ENCODE measurements at places on chromosomes 3 and 15.

GRCh38 chr3:170542704-170543103 is 43.2 kb downstream of the SLC7A14 start:
- no peak for DNase-seq

DNA sequence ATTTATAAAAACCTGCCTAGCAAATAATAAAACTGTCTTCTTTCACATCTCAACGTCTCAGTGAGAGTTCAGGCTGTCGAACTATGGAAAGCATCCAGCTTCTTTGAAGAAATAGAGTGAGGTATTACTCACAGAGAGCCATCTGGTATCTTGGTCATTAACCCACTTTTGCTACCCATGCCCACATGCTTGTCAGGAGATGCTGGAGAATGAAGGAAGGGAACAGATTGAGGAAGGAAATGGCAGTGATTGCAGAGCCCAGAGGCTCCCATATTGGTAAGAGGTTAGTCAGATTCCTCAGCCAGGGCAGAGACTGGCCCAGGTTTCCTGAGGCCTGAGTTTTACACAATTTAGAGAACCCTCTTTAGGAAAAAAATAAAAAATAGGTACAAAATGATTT is 119.1 kb downstream of the B3GALNT1 start:
- DNase-seq, result no peak

DNA sequence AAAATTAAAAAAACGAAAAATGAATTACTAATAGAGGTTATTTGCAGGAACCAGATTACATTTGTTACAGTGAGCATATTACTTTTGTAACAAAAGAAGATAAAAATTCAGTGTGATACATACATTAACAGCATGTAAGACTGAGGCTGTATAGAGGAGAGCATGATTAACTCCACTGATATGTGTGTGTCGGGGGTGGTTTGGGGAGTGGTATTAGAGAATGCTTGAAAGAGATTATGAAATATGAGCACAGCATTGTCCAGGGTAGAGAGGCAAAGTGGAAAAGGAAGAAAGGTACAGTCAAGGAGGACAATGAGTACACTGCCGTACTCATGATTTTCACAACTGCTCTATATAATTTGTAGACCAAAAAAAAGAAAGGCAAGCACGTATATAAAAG is 62.9 kb upstream of the LRRFIP2 start:
- DNase-seq, result no peak

- DNase-seq, result peak; percentile 30
These were observed 15.7 kb downstream of the GK5 start for GRCh38 chr3:142209655-142210054.

GRCh38 chr3:64110071-64110470 is 86.8 kb upstream of the PSMD6 start:
- no peak for DNase-seq

DNA sequence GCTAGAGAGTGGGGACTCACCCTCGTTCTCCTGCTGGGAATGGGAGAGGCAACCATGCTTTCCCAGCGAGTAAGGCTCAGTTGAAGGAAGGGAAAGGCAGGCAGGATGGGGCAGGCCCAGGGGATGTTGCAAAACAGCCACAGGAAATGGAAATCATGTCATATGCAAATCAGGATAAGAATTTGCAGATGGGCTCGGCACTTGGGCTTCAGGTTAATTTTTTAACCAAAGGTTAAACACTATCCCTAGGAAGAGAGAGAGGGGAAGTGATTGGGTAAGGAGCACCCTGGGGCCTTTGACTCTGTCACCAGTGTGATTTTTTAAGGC is 14.6 kb upstream of the PLA2G4E start:
- no peak for DNase-seq

DNA sequence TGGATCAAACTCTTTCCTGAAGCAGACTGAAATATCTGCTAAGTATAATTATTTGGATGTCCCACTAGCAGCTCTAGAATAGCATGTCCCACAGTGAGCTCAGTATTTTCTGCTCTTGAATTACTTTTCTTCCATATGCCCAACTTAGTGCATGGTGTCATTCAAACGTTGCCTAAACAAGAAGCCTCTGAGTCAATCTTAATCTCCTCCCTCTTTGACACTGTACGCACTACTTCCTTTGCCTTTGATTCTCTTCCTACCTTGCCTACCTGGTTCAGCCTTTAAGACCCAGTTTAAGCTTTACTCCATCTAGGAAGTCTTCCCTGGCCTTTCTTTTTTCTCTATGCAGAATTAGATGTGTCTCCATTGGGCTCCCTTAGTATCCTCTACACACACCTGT is 54.5 kb downstream of the SEC22A start:
- DNase-seq, result no peak

DNA sequence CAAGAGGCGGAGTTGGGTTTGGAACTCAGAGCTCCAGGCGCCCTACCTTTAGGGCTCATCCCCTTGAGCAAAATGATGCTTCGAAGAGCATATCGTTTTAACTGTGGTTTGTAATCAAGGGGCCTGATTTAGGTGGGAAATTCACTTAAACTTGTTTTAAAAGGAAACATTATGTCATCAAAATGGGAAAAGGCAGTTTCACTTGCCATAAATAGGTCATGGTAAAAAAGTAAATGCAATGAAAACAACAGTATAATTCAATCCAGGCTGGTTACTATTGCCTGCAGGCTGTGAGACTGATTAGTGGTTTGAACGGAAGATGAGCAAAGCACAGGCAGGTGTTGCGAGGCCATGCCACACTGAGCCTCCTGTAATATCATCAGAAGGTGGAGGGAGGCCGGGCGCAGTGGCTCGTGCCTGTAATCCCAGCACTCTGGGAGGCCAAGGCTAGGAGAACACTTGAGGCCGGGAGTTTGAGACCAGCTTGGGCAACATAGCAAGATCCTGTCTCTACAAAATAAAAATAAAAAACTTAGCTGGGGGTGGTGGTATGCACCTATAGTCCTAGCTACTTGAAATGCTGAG is 2.1 kb downstream of the HDAC11 start:
- no peak for DNase-seq

DNA sequence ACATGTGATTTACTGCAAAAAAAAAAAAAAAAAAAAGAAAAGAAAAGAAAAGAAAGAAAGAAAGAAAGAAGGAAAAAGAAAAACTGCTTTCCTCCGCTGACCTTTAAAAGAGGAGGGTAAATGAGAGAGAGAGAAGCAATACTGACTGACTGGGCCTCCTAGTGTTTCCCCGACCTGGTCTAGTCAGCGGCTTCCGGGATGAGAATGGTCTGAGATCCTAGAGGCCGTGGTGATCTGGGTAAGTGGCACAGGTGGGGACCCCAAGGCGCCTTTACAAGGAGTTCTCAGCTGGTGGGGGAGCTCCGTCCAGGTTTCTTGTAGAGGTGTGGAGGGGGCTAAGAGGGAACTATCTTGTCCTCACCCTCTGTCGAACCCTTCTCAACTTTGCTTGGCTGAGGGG is 223.1 kb downstream of the MEIS2 start:
- no peak for DNase-seq

DNA sequence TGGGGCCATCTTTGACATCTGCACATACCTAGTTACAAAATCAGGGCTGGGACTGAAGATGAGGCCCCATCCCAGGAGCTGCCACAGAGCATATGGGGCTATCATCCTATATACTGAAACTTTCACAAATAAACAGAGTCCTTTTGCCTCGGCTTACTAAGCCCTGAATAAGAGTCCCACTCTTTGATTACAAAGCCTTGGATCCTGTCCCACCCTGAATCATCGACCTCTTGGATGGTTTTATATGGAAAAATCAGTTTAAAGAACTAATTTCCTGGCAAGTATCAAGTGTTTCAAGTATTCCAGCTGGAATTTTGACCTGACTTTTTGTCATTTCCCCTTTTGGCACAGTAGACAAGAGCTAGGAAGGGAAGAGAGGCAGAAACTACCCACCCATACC is 331.3 kb upstream of the FRG2C start:
- DNase-seq, result no peak

DNA sequence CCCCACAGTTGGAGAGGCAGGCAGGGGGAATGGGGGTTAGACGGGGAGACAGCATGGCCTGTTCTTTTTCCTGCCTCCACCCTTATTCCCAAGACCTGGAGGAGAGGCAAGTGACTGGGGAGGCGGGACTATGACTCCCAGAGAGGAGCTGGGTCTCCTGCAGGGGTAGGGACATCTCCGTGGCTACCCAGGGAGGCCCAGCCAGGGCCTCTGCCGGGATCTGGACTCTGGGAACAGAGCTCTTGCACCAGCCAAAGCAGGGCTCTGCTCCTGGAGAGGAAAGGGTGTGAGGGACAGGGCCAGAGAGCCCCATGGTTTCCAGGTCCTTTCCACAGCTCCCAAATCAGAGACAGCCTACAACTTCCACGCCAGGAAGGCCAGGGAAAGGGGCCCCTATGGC is 22.8 kb downstream of the CFAP100 start:
- DNase-seq, result no peak
